ENCODE measurements at places on chromosomes 6 and 20.

DNA sequence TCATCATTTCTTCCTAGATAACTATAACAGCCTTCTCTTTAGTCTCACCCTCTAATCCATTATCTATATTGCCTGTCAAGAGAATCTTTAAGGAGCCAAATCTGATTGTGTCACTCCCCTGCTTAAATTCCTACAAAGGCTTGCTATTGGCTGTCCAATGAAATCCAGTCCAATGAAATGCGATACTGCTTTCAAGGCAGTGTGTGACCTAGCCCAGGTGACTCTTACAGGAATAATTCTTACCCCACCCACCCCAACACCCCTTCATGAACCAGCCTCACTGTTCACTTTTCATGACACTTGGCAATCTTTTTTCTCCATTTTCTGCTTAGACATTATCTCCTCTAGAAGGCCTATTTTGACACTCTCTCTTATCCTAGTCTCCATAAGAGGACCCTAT, 163.3 kb upstream of the MARCKS start:
- DNase-seq = no peak

GRCh38 chr6:152318278-152318677, 318.9 kb downstream of the SYNE1 start:
- no peak for DNase-seq

- no peak for DNase-seq
Observed at GRCh38 chr6:14149739-14150130, 32.2 kb downstream of the CD83 start.

DNA sequence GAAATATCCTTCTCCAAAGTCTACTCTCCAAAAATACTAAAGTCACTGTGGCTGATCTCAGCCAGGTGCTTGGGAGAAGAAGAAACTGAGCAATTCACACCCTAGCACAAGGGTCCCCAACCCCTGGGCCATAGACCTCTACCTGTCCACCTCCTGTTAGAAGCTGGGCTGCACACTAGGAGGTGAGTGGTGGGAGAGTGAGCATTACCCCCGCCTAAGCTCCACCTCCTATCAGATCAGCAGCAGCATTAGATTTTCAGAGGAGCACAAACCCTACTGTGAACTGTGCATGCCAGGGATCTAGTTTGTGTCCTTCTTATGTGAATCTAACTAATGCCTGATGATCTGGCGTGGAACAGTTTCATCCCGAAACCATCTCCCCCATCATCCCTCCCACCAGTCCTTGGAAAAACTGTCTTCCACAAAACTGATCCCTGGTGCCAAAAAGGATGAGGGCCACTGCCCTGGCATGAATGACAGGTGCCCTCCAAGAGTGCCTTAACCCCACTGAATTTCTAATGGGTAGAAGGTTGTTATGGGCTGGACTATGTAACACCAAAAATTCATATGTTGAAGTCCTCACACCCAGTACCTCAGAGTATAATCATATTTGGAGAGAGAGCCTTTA, 109.2 kb upstream of the CDYL start:
- DNase-seq = no peak

GRCh38 chr20:35062478-35062877, 30.1 kb downstream of the TRPC4AP start:
- no peak for DNase-seq

DNA sequence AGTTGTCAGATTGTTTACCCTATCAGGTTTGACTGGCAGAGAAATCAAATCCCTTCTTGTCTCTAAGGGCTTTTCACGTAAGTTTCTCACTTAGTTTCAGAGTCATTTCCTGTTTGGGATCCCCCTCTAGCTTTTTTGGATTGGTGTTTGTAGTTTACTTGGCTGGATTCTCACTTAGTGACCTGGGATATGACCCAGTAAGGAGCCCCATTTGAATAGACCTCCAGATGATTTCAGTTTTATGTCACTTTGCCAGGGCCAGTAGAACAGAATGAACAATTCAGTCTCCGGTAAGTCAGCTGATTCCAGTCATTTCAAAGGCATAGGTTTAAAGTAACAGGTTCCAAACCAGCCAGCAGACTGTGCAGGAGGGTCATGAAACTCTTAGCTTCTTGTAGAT, 8.2 kb downstream of the FAM135A start:
- DNase-seq = no peak

GRCh38 chr20:36676701-36677421, 30.9 kb upstream of the SLA2 start:
- peak; percentile 83 for DNase-seq

DNA sequence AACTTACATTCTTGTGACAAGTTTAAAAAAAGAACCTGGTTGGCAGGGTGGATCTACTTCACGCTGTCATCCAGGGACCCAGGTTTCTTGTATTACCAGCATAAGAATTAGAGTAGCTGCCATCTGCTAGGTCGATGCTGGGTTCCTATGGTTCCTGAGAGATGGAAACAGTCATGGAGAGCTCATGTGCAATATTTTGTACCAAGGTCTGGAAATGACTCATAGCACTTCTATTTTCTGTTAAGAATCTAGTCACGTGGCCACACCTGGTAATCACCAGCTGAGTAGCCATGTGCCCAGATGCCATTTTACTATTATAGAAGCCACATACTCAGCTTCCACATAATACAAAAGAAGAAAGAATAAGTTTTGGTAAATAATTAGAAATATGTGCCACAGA, 171.3 kb downstream of the CD83 start:
- DNase-seq = no peak
